Activated CD4-positive, alpha-beta T cell treated with anti-CD3 and anti-CD28 coated beads for 48 hours (primary cell): ENCODE measurements at places on chromosomes 7 and 10.

DNA sequence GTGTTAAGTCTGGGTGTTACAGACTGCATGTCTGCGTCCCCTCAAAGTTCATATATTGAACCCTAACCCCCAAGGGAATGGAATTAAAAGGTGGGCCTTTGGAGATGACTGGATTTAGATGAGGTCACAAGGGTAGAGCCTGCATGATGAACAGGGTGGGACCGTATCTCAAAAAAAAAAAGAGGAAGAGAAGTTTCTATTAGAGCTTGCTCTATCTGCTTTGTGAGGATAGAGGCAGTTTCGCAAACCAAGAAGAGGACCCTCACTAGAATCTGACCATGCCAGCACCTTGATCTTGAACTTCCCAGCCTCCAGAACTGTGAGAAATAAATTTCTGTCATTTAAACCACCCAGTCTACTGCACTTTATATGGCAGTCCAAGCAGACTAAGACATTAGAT is 1.4 kb downstream of the KIN start:
- DNase-seq = no peak

- no peak for DNase-seq
Measured at GRCh38 chr7:151280388-151281019, 32.0 kb upstream of the SMARCD3 start.

DNA sequence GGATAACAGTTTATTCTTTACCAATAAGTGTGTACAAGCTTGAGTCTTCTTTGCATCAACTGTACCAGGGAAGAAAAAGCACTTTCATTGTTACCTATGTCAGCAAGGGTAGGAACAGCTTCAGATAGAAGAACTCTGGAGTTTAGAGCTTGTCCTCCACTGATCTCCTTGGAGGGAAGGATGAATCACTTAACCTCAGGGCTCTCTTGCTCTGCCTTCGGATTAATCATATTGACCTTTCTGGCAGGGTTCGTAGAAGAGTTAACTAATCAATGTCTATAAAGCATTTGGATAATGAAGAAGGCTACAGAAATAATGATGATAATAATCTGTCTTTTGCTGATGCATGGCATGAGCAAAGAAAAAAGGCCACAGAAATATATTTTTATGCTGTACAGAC is 339.5 kb upstream of the TPK1 start:
- no peak for DNase-seq

DNA sequence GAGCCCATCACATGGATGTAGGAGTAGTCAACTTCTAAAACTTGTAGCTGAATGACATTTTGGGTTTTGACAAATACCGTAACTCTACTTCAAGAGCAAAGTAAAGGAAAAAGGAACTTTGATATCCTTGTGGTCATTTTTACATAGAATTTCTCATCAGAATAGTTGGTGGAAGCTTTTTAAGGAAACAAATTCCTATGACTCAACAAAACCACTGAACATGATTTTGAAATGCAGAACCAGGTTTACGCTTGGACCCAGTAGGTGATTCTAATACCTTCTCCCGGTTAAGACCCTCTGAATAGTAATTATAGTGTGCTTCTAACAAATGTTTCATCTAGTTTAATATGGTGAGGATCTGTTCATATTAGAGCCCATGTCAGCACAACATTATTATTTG is 307.8 kb downstream of the GPR37 start:
- no peak for DNase-seq

GRCh38 chr7:26409661-26410547 is 118.2 kb downstream of the SNX10 start:
- no peak for DNase-seq

DNA sequence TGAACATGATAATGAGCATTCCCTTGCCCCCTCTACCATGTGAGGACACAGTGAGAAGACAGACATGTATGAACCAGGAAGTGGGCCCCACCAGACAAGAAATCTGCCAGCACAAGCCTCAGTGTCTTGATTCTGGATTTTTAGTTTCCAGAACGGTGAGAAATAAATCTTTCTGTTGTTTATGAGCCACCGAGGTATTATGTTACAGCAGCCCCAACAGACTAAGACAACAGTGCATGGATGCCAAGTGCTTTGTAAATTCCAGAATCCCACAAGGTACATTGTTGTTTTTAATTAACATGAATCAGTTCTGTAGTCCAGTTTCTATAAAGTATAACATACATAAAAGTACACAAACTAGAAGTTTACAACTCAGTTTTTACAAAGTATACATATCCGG is 162.2 kb downstream of the ARHGAP21 start:
- DNase-seq = no peak

GRCh38 chr10:5094265-5095205 is at the start of gene AKR1C3:
TSS of gene AKR1C3 (plus strand) at chr10:5094414. CDS start at chr10:5094445, 31 bp downstream.
- no peak for DNase-seq

GRCh38 chr10:33155720-33156638 is 178.5 kb downstream of the NRP1 start:
- DNase-seq = peak; percentile 47

- no peak for DNase-seq
Measured at GRCh38 chr10:91761721-91762120, 36.5 kb upstream of the TNKS2 start.

- no peak for DNase-seq
Measured at GRCh38 chr10:5529702-5530411, 5.1 kb downstream of the CALML3 start.

GRCh38 chr10:42960491-42960990 is 116.3 kb upstream of the RET start:
- no peak for DNase-seq

DNA sequence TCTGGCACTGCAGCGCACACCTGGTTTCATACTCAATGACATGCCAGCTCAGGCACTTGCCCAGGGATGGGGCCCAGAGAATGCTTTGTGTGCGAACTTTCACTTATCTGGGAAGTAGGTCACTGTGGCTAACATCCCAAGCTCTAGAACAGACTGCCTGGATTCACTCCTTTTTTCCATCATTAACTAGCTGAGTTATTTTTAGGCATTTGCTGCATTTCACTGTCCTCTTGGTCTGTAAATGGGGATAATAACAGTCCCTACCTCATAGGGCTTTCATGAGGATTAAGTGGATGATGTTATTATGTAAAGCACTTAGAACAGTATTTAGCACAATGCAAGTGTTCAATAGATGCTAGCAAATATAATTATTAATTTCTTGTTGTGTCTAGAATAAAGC is 98.7 kb upstream of the DOCK1 start:
- DNase-seq = no peak

DNA sequence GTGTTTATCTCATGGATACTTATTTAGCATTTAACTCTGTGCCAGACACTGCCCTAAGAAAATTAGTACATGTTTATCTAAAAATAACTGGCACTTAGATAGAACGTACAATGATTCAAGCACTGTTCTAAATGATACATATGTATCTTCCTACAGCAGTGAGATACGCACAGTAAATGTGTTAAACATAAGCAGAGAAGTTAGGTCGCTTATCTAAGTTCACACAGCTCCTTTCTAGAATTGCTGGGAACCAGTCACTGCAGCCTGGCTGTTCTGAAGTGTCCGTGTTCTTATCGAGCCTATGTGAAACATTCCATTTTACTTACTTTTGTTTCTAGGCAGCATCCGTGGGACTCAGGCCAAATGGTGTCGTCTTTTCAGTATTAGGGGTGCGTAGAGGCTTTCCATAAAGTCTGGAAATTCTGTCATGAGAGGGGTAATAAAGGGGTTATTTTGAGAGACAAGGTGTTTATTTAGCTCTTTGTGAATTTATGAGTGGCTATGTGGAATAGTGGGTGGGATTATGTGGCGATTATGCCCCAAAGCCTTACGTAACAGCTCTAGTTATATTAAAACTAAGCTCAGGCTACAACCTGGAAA is 186.9 kb downstream of the SND1 start:
- DNase-seq = no peak

GRCh38 chr7:73308074-73308664 is 457 bp downstream of the NSUN5 start:
- no peak for DNase-seq

DNA sequence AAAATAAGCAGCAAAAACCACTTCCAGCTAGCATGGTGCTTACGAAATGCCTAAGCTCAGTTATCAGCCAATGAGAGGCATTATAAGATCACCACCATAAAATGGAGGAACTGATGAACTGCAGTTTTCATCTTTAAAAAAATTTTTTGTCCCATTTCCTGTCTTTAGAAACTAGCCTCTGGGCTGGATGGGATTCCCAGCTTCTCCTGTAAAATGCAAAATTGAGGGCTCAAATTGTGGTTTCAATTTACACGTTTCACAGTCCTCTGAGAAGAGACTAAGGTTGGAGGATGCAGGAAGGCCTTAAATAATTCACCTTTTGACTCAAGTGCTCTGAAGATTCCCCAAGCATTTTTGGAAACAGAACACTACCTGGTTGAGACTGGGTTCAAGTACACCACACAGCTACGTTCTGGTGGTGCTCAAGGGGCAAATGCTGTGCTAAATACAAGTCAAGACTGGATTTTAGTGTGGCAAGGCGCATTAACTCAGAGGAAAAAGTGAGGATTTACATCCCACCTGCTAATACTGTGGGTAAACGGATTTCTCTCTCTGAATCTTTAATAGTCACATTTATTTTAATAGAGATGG is 951 bp downstream of the ZNF25 start:
- DNase-seq = no peak

- DNase-seq = no peak
Measured at GRCh38 chr10:119365773-119366599, 158.6 kb downstream of the GRK5 start.

DNA sequence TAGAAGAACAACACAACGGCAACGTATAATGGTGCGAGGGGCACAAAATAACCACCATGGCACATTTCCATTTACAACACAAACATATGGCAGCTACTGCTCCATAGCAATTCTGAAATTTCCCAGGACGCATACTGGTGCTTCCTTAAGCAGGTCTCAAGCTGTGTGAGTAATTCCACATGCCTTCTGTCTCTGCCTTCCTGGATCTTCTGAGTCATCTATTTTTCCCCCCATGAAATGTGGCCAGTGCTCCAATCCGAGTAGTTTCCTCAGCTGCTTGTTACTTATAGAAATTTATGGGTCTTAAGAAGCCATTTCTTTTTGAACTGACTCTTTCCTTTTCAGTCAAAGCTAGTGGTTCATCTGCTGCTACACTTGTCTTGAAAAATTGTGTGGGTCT is 256.6 kb upstream of the KLF6 start:
- no peak for DNase-seq

GRCh38 chr10:125811251-125811650 is 11.8 kb downstream of the UROS start:
- no peak for DNase-seq

DNA sequence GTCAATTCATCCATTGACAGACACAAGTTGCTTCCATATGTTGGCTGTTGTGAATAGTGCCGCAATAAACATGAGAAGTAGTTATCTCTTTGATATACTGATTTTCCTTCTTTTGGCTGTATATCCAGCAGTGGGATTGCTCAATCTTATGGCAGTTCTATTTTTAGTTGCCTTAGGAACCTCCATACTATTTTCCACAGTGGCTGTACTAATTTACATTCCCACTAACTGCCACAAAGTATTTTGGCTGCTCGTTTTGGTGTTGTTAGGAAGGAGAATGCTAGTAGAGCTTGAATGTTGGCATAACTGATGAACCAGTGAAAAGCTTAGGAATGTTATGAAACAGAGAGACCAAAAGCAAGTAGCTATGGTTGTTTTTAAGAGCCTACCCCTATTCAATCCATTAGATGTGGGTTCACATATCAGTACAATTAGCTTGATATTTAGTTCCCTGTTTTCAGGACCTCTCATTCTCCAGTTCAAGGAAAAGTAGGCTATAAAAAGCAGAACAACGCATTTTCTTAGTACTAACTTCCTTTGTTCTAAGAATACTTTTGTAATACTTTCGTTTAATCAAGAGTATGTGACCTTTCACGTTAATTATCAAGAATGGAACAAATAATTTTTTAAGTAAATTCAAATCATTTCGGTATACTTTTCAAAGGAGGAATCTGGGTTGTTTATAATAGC is 100.3 kb downstream of the FAS start:
- no peak for DNase-seq

GRCh38 chr10:43822631-43823580 is 174.2 kb upstream of the ZNF32 start:
- DNase-seq = peak; percentile 43

DNA sequence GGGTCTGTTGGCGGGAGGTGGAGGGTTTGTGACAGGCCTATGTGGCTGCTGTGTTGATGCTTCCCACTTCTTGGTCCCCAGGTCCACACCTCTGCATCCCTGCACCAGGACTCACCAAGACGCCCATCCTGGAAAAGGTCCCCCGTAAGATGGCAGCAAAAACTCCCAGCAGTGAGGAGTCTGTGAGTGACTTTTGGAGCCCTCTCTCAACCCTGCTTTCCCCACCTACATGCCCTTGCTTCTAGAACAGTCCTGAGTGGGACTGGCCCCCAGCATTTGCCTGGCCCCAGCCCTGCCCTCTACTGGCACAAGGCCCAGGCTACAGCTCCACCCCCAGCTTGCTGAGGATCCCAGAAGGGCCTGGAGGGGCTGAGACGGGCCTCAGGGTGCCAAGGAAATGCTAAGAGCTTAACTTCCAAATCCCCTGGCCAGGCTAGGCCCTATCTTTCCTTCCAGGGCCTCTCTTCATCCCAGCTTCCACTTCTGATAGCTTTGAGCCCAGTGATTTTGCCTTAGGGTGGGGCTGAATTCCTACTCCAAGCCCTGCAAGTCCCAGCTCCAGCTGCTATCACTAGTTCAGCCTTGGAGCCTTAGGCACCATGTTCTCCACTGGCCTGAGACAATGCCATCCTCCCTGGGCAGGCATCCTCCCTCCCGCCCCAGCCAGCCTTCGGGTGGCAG is 2.7 kb downstream of the CHAT start:
- DNase-seq = no peak

- no peak for DNase-seq
Measured at GRCh38 chr10:57593983-57594573, 673.6 kb downstream of the IPMK start.

- no peak for DNase-seq
Measured at GRCh38 chr10:104449391-104449790, 95.8 kb downstream of the CFAP58 start.

DNA sequence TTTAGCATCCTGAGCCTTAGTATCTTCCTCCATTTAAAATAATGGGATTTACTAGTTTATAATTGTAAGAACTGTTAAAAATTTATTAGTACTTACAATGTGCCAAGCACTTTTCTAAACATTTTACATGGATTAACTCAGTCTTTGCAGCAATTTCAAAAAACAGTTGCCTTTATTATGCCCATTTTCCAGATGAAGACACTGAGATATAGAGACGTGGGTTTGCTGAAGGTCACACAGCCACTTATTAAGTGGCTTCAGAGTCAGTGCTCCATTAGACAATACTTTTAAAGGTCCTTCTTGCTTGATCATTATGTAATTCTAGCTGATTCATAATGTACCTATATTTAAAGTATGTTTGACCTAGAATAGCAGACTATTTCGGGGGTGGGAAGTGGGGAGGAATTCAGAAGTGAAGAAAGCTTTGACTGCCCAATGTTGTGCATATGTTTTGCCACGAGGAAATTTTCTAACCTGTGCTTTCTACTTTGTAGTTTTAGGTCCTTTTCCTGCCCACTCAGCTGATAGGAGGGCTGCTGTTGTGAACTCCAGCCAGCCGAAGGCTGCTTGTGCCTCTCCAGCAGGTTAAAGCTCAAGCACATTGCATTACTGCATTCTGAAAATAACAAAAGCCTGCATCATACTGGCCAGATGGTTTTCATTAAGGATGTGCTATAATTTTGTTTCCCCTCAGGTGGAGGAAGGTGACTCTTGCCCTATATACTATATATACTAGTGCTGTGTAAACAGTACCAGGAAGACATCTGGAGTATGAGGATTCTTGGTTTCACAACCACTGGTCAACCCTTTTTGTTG is 4.3 kb downstream of the PLEKHA8 start:
- DNase-seq = no peak

- no peak for DNase-seq
Measured at GRCh38 chr10:58973235-58973595, 203.2 kb upstream of the PHYHIPL start.

GRCh38 chr10:29649561-29650551 is 15.1 kb upstream of the SVIL start:
- no peak for DNase-seq
